IPS DF 19.7 (cell line): ENCODE measurements at places on chromosomes 11 and 22.

DNA sequence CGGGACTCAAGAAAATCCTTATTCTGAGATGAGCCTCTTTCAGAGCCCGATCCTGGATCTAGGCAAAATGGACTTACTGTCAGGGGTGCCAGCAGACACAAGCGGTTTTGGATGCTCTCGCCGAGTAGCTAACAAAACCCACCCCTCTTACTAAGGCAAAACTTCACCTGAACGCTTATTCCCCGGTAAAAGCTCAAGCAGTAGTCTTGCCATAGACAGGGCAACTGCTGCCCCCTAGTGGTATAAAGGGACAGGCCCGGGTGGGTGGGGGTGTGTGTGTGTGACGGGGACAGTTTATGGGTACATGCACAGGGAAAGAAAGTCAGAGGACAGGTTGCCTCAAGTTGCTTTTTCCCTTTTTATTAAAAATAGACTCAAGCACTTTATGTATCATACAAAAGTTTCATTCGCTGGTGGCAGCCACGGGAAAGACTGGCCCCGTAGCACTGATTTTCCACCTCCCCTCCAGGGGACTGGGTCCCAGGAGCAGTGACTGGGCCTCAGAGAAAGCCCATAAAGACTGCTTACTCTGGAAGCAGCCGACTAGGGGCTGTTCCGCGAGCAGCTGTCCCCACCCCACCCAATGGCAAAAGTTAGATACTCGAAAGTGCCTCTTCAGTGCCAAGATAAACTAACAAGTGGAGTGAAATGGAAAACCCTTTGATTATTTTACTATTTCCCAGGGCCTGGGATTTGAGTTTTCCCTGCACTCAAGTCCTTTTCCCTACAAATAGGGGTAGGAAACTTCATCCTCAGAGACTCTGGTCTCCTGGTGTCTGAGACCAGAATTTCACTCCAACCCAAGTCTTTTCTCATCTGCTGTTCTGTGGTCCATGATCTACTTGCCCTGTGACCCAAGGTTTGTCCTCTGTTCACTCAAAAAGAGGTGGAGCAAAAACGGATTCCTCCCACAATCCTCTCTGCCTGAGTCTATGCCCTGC, 4.7 kb downstream of the YPEL4 start:
- DNase-seq = no peak

- DNase-seq = no peak
Measured at GRCh38 chr11:16917941-16918340, 96.3 kb downstream of the PLEKHA7 start.

- no peak for DNase-seq
Measured at GRCh38 chr11:57155838-57156607, 25.7 kb upstream of the LRRC55 start.

DNA sequence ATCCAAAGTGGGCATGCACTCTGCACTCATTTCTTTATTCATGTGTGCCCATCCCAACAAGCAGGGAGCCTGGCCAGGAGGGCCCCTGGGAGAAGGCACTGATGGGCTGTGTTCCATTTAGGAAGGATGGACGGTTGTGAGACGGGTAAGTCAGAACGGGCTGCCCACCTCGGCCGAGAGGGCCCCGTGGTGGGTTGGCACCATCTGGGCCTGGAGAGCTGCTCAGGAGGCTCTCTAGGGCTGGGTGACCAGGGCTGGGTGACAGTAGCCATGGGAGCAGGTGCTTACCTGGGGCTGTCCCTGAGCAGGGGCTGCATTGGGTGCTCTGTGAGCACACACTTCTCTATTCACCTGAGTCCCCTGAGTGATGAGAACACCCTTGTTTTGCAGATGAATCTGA, 129.3 kb upstream of the B3GAT1 start:
- DNase-seq = no peak

DNA sequence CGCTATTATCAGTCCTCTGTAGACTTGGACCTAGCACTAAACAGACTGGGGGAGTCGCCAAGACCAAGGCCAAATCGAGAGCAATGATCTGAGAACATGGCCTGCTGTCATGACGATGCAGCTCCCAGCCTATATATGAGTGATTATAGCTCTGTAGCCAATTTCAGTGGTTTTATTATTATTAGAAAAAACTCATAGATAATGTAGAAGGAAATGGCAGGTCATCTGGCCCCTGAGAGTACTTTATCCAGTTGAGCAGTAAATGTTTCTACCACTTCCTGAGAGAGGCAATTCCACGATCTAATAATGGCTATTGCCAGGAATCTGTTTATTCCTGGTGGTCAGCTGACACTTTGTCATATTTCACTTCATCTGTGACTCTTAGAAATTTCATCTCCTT, 666.7 kb downstream of the OPCML start:
- no peak for DNase-seq

- no peak for DNase-seq
Measured at GRCh38 chr11:33664827-33665226, 35.8 kb downstream of the C11orf91 start.

DNA sequence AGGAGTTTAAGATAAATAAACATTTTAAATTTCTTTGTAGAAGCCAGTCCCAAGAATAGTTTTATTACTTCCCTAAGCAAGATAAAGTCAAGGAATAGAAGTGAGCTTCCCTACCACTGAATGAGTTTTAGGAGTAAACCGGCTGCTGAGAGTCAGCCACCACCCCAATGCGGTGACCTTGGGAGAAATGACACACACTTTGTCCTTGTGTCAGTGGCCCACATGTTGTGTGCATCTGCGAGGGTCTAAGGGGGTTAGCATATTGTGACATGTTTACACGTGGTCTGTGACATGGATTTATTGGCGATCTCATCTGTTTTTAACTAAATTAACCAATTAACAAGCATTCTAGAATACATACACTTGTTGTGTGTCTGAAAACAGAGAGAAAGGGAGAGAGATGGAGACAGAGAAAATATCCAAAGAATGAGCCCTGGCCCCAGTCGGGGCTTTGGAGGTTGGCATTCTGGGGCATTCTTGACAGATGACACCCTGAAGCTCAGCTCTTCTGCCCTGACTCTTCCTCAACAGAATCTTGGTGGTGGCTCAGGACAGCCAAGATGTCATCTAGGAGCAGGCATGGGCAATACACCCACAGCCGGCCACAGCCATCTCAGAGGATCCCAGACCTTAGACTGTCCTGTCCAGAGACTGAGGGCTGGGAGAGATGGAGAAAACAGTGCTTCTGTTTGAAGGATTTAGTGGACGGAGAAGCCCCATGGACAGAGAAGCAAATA, 29.7 kb upstream of the TMPRSS4 start:
- DNase-seq = no peak

- no peak for DNase-seq
Measured at GRCh38 chr22:20089226-20089976, 9.4 kb downstream of the DGCR8 start.

DNA sequence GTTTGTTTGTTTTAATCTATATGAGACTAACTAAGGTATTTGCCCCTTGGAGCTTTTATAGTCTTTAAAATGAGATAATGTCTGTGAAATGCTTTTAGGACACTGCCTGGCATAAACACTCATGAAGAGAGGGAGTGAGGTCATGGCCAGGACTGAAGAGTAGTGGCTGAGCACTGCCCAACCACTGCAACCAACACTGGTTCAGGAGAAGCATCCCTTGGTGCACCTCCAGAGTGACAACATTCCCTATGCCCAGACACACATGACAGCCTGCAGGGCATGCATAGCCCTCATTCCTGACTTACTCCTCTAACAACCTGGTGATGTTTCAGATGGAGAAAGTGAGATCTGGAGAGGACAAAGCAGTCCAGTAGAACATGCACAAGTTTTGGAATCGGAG, 36.1 kb downstream of the ME3 start:
- DNase-seq = no peak

GRCh38 chr22:25359601-25360261, 140.3 kb downstream of the CRYBB2 start:
- no peak for DNase-seq

DNA sequence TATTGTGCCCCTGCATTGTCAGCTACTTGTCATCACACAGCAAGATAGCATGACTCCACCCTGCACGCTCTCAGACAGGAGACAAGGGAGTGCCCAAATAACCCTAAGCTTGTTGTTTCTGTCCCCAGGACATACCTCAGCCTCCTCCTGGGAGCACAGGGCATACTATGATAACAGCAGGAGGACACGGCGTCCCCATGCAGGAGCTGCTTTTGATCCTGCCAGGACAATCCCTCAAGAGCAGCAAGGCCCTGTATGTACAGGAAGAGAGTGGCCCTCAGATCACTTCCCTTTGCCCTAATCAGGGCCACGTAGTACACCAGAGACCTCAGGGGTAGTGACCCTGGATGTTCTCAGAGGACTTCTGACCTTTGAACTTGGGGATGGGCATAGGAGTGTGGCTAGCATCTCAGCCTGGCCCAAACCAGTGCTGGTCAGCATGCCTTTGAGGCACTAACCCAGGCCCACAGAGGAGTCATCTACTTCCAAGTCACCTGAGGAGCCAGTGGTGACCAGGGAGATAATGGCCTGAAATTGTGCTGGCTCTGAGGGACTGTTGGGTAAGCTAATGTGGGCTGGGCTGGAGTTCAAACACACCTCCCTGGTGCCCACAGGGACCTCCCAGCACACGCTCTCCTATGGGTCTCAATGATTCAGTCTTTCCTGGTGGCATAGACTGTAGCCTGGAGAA, 9.2 kb downstream of the APOA4 start:
- DNase-seq = no peak

- DNase-seq = no peak
Measured at GRCh38 chr11:92384358-92384757, 159.7 kb downstream of the FAT3 start.

DNA sequence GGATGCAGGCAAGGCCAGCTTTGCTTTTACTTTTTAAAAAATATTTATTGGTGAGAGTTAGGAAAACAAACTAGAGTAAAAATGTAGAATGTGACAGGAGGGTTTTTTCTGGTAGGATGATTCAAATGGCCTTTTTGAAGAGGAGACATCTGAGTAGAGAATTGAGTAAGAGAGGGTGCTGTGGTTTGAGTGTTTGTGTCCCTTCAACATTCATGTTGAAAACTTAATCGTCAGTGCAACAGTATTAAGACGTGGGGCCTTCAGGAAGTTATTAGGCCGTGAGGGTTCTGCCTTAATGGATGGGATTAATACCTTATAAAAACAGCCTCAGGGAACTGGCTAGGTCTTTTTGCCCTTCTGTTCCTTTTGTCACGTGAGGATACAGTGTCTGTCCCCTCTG, 288.8 kb upstream of the C11orf87 start:
- no peak for DNase-seq

GRCh38 chr11:33321422-33321821, 64.2 kb downstream of the HIPK3 start:
- DNase-seq = no peak

DNA sequence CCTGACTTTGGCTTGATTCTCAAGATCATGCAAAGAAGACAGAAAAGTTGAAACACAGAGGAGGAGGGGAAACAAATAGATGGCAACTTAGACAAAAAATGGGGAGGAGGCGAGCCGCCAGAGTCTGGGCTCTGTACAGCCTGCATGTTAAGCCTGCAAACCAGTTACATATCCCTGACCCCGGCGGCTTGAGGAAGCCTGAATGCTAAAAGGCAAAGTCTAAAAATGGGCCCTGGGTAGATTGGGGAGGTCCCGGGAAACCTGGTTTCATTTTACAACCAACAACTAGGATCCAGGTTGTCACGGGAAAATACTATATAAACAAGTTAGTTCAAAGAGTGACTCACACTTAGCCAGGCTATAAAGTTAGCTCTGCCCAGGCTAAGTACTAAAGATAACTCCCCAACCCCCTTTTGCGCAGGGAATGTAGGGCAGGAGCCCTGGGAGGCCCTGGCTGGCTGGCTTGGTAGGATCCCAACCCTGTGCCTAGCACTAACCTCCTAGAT, 18.8 kb upstream of the ZBTB16 start:
- no peak for DNase-seq

DNA sequence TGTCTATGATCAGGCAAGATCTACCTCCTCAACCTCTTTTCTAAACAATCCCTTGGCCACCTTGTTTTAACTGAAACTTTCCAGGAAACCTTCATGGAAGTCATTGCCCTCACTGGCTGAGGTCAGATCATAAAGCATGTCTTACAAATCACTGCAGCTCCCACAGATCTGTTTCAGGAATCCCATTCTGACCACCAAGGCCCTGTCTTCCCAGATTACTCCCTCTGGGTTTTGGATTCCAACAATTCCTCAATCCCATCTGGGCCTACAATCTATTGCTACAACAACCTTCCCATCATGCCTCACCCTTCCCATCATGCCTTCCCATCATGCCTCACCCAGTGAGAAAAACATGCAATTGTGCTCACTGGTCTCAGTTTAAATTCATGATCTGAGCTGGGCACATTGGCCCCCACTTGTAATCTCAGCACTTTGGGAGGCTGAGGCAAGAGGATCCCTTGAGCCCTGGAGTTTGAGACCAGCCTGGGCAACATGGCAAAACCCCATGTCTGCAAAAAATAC, 15.9 kb downstream of the ADAMTS15 start:
- no peak for DNase-seq

DNA sequence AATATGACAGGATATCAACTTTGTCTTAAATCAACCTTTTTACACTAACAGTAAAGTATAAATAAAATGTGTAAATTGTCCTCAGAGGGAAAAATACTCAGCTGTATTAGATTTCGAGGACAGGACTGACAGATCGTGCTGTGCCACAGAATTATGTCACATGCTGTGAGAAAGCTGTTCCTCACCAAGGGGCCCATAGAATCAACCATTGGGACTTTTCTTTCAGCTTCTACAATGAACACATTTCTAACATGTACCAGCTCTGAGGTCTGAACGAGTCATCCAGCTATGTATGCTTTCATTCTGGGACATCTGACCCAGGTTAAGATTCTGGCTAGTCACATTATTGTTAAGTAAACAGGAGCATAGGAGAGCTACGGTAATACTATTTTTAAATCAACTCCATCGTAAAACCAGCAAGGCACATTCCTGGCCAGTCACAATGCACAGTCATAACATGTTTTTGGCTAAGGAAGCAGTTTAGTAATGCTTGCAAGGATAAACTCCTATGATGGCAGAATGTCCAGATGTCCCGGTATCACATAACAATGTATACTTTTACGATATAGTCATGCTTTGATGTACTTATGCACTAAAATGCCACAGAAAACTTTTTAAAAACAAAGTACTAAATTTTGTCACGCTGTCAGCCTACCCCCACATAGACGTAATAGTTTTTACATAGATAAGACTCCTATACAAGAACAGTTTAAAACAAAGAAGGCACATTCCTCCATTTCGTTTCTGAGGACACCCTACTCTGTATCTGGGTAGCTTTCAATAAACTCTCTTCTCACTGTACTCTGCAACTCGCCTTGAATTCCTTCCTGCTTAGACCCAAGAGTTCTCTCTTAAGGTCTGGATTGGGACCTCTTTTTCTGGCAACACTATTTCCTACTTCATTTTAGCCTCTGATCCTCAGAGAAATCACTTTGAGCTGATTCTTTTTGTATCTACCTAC, 27.4 kb downstream of the ZNF214 start:
- no peak for DNase-seq

- no peak for DNase-seq
Measured at GRCh38 chr11:70637949-70638583, 239.7 kb downstream of the CTTN start.

- no peak for DNase-seq
Measured at GRCh38 chr11:130188047-130188446, 28.5 kb downstream of the ST14 start.

- DNase-seq = no peak
Measured at GRCh38 chr11:86593833-86594232, 78.6 kb downstream of the ME3 start.

GRCh38 chr22:49462795-49463194, 364.9 kb downstream of the BRD1 start:
- DNase-seq = no peak

- no peak for DNase-seq
Measured at GRCh38 chr11:125514336-125515101, 18.5 kb upstream of the FEZ1 start.
